ENCODE measurements at places on chromosomes 6 and 20.

GRCh38 chr20:37285664-37286374 is 3.6 kb upstream of the MANBAL start:
- no peak for DNase-seq

DNA sequence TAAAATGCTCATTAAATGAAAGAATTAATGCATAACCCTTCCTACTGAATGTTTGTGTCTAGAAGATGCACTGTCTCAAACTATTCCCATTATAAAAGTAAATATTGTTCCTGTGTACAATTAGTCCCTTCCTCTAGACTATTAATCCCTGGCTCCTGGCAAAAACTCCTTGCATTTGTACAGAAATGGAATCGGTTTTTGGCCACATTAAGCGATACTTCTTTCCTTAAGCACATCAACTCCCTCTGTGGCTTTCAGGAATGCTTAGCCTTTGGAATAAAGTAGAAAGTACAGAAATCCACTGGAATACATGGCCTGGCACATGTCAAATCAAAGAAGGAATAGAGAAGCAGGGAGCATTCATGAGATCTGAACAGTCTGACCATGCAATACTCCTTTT is 179.8 kb downstream of the GMPR start:
- no peak for DNase-seq

GRCh38 chr6:159444056-159444760 is 248.8 kb downstream of the SOD2 start:
- no peak for DNase-seq

- DNase-seq = no peak
Measured at GRCh38 chr6:540490-540889, 116.4 kb downstream of the HUS1B start.

GRCh38 chr20:1722513-1723050 is 65.0 kb upstream of the SIRPG start:
- DNase-seq = no peak

- DNase-seq = no peak
Measured at GRCh38 chr6:111920578-111920977, 47.3 kb upstream of the FYN start.

DNA sequence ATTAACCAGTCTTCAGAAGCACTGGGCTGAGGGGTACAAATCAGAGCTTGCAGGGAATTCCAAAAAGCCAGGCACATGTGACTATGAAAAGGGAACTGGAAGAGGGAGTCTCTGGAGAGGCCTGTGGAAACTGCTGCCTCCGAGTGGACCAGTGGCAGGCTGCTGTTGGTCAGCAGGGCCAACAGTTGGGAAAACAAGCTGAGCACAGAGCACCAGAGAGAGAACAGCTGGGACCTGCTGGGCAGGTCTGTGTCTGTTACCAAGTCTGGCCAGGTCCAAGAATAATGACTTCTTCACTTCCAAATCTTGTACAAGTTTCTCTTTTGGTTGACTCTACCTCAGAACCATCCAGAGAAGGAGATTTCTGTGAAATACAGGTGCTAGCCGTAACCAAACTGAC is 81.4 kb downstream of the LIN28B start:
- no peak for DNase-seq

GRCh38 chr6:112929641-112930040 is 582.5 kb downstream of the RFPL4B start:
- no peak for DNase-seq

- DNase-seq = no peak
Measured at GRCh38 chr6:12291839-12292604, 1.9 kb downstream of the EDN1 start.

All from NCI-H1092 treated with DMSO at 0.1 percent for 48 hours (cell line).